ENCODE measurements at places on chromosomes 6 and 20.

DNA sequence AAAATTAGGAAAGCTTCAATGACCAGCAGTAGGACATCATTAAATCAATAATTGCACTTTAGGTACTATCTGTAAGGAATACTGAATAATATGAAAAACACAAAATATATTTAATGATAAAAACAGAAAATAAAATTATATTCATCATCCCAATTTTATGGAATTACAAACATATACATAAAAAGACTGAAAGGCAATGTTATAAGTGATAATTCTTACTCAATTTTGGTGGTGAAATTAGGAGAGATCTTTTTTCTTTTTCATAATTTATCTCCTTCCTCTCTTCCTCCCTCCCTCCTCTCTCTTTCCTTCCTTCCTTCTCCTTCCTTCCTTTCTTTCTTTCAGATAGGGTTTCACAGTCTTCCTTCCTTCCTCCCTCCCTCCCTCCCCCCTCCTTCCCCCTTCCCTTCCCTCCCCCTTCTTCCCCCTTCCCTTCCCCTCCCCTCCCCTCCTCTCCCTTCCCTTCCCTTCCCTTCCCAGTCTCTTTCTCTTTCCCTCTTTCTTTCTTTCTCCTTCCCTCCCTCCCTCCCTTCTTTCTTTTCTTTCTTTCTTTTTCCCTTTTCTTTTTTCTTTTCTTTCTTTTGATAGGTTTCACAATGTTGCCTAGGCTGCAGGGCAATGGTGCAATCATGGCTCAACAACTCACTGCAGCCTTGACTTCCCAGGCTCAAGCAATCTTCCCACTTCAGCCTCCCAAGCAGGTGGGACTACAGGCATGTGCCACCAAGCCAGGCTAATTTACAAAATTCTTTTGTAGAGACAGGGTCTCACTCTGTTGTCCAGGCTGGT lies 36.8 kb downstream of the RSPH3 start:
- DNase-seq: no peak

DNA sequence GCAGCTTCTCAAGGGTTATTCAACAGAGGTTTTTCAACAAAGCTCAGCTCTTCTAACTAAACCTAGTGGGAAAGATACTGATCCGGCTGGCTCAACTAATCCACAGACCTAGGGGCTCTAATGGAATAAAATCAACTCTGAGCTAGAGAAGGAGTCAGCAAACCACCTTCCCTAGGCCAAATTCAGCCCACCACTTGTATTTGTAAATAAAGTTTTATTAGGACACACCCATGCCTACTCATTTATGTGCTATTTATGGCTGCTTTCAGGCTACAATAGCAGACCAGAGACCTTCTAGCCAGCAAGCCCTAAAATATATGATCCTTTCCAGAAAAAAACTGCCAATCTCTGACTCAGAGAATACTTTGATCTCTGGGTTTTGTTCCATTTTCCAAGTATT lies 6.0 kb upstream of the RAB22A start:
- no peak for DNase-seq

DNA sequence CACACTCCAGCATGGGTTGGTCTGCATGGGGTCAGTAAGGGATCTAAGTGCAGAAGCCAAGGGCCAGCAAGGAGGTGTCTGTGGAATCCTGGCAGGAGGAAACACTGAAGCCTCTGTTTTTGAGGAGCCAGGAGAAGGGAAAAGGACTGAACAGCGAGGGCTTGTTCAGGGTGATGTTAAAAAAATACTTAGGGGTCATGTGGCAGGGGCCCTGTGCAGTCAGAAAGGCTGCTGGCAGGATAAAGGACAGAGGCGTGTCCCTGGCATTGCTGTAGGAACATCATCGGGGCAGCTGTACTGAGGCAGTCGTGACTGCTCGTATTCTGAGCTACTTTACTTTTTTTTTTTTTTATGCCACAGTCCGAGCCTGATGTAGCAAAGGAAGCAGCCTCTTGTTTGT lies 127.1 kb upstream of the ZFP64 start:
- no peak for DNase-seq

- no peak for DNase-seq
These were observed 125.7 kb upstream of the BTBD3 start for GRCh38 chr20:11791835-11792567.

DNA sequence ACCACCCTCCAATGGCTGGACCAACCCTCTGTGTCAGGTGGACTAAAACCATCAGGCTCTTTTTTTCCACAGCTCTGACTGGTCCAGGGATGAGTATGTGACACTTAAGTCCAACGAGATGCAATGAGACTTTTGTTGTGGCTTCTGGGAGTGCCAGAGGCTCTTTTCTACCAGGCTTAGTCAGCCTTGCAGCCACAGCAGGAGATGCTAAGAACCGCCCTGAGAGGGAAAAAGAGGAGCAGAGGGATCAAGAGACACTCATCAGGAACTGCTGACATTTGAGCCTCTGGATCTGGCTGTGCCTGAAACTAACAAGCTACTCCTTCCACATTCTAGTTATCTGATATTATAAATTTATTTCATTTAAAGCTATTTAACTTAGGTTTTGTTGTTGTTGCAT lies 270.9 kb upstream of the SULF2 start:
- no peak for DNase-seq

Data from CD4-positive, alpha-beta T cell treated with Interleukin-1 beta for 1 hour (primary cell).